ENCODE measurements at places on chromosomes 6 and 20. TPM values are rescaled to one million over a fixed set of nuclear protein-coding genes. Genes with fewer than 3 reads are reported as not detected.

Gene SEMG1
- total RNA-seq: not detected

DNA sequence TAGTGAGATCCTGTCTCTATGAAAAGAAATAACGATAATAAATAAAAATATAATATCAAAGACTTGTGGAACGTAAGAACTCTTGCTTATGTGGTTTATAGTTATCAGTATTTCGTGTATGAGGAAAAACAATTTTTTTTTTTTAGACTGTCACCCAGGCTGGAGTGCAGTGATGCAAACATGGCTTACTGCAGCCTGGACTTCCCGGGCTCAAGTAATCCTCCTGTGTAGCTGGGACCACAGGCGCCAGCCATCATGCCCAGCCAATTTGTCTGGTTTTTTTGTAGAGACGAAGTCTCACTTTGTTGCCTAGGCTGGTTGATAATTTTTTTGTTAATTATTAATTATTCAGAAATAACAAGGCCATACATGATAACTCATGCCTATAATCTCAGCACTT lies 18.6 kb upstream of the CDK19 start:
- no peak overlapping the region for H3K4me3 ChIP-seq
- no peaks in the 10 kb centered on the region for H3K4me1 ChIP-seq
- H3K27ac ChIP-seq: no peak overlapping the region
- H3K36me3 ChIP-seq: no peaks in the 10 kb centered on the region

Gene PRICKLE4
- not detected for total RNA-seq

GRCh38 chr6:150056156-150056555 lies 12.8 kb downstream of the ULBP3 start:
- no peak overlapping the region for H3K4me3 ChIP-seq
- H3K4me1 ChIP-seq: peaks cover 10% of the 10 kb centered on the region
- H3K27ac ChIP-seq: no peak overlapping the region
